ENCODE measurements at places on chromosomes 5 and 9.
A peak's percentile ranks its signal among the peaks of the same experiment; 100 is the strongest.

DNA sequence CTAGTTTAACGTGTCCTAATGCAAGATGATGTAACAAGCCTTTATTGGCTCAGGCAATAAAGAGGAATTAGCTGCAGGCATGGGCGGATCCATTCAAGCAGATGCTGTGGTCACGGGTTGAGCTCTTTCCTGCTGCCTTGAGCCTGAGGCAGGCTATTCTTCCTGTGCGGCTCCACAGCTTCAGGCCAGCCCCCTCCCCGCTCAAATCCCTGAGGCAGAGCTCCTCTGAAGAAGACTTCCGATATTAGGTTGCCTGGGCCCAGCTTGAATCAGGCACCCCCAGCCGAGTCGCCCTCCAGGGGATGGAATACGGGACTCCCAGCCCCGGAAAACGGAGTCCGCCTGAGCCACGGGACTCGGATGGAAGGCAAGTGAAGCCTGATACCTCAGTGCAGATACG, 95.0 kb upstream of the RUFY1 start:
- no peak for DNase-seq

DNA sequence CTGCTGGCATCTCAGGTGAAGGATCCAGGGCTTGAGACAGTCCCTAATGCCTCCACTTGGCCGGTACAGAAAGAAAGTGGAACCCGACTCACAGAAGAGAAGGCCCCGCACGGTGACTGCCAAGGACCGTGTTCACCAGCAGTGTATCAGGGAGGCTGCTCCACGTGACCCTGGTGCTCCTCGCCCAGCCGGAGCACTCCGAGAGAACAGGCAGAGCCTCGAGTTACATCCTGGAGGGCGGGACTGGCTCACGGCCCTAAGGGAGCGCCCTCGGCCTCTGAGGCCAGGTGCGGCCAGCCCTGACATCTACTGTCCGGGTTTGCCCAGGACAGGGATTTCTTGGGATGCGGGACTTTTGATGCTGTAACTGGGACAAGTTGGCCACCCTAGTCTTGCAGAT, 104.0 kb upstream of the SARDH start:
- DNase-seq, result no peak

GRCh38 chr5:173583346-173583745, 33.1 kb downstream of the BOD1 start:
- DNase-seq, result no peak

GRCh38 chr5:106907979-106908378, 762.8 kb downstream of the EFNA5 start:
- no peak for DNase-seq

DNA sequence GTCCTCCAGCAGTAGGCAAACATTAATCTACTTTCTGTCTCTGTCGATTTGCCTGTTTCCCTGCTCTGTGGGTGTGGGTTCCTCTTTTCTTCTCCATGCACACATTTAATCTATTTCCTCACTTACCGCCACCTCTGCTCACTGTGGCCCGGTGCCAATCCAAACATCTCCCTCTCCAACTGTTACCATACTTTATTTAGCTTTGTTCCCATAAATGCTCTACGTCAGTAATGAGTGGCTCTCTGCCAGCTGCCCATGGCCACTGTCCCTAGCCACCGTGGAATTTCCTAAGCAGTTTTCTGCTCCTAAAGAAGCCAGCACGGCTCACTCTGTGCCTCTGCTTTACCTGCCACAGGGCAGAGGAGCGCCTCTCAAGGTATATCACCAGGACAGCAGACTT, 19.5 kb upstream of the GOLPH3 start:
- no peak for DNase-seq

GRCh38 chr5:66315784-66316183, 171.7 kb downstream of the SREK1 start:
- no peak for DNase-seq

DNA sequence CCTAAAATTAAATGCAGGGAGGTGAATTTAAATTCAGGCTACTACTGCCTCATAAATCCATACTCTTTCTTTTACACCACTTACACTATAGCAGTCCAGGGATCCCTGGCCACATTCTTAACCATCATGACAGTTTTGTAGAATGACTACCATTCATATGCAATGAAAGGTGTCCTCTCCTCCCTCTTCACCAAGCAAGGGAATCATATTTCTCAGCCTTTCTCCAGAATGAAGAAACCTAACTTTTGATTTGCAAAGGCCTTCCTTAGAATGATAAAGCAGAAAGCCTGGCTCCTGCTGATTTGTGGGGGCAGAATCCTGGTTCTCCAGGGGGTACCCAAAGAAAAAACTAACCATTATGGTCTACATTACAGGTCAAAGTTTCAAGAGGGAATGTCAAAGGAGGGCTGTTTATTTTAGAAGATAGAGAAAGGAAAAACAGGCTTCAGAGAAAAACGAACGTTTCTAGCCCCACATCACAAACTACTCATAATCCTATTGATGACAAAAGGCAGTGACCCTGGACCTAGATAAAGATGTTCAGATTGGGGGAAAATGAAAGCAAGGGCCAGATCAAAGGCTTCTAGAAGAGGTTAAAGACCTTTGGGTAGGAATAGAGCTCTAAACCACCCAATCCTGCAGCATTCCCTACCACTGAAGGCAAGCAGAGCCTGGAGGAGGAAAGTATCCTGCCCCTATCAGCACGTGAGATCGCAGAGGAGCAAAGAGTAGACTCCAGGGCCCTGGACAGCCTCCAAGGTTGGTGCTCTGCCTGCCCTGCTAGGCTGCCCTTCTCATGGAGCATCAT, 11.5 kb downstream of the WNT8A start:
- DNase-seq, result no peak

DNA sequence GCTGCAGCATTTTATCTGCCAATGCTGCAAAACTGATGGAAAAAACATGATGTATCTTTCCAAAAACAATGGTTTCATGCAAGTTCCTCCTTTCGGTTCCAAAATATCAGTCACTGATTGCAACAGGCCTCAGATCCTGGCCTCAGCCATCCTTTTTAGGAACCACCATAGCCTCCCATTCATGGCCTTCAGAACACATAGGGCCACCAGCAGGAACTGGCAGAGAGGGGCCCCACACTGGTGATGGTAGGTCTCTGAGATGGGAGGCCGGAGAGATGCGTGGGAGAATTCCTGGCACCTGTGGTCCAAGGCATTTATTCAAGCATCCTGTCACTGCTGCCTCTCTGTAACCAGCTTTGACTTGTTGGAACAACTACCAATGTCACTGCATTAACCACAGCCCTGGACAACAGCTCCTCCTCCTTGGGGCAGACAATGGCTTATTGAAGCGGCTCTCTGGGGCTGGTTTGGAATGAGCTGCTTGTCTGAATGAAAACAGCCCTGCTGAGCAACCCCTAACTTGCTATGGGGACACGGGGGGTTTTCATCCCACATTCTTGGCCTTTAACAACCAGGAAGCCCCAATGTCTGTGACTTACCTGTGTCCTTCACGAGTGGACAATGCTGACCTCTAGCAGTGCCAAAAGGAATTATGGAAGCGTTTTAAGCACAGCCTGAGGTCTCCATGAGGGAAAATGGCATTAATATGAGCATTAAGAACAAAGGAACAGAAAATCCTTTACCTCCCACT, 108.1 kb downstream of the LHFPL2 start:
- no peak for DNase-seq

DNA sequence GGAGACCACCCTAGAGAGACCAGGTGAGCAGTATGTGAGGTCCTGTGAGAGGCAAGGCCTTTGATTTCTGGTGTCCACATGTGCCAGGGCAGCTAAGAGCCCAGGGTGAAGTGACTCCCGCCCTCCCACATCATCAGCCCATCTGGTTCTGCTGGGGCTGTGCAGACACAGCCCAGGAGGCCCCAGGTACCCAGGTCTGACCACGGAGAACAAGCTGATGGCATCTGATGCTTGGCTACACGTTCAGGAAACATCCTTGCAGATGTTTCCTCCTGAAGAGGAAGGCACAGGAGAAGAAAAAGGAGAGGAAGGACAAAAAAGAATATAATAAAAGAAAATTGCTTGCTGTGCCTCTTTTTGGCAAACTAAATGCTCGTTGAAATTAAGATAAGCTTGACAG, 225.8 kb downstream of the PAX5 start:
- DNase-seq, result no peak

DNA sequence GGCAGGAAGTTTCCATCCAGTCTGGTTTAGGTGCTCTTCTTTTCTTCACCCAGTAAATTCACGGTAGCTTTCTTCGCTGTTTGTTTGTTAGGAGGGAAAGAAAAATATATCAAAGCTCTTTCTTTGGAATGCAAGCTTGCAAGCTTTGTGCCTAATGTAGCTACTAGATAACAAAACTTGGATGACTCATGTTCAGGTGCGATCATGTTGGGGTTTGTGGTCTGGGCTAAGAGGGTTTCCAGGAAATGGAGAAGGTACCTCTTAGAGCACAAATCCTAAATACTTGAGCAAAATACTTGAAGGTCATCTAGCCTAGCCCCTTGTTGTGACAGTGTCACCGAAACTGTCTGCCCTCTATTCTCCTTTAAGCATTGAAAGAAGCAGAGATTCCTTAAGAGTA, 17.7 kb downstream of the SRP19 start:
- DNase-seq, result peak; percentile 40

DNA sequence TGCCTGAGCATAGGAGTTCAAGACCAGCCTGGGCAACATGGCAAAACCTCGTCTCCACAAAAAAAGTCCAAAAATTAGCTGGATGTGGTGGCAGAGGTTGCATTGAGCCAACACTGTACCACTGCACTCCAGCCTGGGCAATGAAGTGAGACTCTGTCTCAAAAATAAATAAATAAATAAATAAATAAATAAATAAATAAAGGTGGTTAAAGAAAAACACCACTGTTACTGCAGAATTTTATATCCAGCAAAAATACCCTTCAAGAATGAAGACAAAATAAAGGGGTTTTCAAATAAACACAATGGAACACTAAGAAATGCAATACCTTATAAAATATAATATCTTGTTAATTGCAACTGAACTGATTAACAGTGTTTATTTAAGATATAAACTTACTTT, 150.2 kb upstream of the TBCA start:
- no peak for DNase-seq

DNA sequence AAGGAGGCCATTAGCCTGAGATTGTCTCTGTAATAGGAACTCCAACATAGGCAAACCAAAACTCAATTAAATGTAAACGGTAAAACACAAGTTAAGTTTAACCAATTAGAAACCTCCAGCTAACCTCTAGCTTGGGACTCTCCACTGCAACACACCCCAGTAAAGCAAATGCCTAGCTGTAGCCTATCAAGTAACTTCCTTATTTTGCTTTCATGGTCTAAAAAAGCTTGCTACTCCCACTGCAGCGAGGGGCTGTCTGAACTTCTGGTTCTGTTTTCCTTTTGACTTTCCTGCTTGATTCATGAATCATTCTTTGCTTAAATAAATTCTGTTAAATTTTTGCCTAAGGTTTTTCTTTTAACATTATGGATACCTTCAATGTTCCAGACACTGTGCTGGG, 24.4 kb upstream of the C5orf46 start:
- no peak for DNase-seq

DNA sequence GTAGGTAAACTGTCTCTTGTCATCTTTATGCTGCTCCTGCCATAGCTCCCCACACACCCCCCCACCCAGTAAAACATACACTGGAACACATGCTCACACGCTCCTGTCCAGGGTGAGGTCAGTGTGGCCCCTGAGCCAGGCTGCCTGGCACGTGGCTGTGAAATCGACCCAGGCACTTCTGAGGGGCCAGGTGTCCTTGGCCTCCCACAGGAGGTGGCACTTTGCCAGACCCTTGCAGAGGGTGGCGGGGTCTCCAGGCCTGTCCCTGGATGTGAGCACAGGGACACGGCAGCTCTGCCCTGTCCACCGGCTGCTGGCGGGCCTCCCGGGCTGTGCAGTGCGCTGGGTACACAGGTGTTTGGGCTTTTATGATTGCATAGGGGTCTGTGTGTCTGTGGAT, 10.0 kb upstream of the CRB2 start:
- no peak for DNase-seq

GRCh38 chr9:127105805-127106465, 16.5 kb downstream of the ANGPTL2 start:
- DNase-seq, result no peak

- DNase-seq, result peak; percentile 17
Measured at GRCh38 chr5:56951126-56951945, 587 bp downstream of the MIER3 start.

DNA sequence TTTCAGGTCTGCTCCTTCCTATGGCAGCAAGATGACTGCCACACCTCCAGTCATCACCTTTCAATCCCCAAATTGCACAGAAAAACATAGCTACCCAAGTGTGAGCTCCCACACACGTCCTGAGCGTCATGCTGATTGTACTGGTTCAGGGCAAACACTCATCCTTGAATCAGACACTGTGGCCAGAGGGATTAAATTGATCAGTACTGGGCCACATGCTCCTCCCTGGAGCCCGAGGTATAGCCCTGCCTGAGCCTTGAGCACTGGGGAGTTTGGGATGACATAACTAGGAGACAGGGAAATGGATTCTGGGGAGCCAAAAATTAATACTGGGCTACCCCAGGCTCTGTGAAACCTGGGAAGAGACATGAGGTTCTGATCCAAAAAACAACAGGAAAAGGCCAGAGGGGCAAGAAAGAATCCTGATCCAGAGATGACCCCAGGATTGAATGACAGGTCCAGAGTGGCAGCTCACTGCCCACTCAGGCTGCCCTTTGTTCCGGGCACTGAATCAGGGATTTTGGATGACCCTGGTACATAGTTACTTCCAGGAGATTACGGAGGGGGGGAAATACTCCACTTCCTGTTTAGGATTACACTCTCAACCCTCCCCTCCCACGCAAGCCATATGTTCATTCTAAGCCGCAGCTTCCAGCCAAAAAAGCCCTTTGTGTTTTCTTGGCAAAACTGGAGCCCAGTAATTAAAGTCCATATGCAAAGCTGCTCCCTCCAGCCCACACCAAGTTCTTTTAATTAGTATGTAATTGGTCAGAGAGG, 141.6 kb upstream of the SPRY4 start:
- no peak for DNase-seq

GRCh38 chr9:14281136-14281795, 32.7 kb downstream of the NFIB start:
- DNase-seq, result no peak

DNA sequence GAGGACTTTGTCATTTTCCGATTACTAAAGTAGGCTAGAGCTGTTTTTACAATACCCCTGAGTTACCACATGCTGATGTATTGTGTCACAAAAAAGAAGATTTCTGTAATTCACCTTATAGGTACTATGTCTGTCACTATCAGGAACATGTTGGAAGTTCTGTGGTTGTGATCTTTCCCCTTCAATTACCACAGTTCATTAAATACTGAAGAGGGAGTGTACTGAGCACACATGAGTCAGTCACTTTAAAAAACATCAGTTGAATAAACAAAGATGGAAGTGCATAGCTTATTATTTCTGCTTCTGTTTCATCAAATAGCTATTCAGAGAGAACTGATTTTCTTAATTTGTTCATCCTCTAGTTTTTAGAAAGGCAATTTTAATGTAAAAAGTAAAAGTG, 31.7 kb downstream of the AP3S1 start:
- DNase-seq, result no peak

GRCh38 chr5:79229357-79230174, 6.4 kb upstream of the JMY start:
- no peak for DNase-seq

DNA sequence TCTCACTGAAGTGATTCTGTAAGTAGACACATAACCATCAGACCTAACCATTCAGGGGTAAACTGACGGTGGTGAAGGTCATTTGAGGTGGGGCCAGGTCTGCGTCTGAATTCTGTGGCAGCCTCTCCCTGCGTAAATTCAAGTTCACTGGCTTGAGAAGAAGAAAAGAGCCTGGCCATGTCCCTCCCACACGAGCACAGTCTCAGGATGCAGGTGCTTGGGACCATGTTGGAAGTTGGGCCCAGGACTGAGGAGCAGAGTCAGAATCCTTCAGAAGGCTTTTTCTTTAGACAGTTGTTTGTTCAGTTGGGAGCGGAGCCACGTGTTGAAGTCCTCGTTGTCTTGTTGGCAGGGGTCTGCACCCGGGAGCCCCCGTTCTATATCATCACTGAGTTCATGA, 24.1 kb downstream of the QRFP start:
- DNase-seq, result no peak
